DMS79 treated with DMSO at 0.1 percent for 48 hours (cell line): ENCODE measurements at places on chromosomes 3 and 15.
A peak's percentile ranks its signal among the peaks of the same experiment; 100 is the strongest.

DNA sequence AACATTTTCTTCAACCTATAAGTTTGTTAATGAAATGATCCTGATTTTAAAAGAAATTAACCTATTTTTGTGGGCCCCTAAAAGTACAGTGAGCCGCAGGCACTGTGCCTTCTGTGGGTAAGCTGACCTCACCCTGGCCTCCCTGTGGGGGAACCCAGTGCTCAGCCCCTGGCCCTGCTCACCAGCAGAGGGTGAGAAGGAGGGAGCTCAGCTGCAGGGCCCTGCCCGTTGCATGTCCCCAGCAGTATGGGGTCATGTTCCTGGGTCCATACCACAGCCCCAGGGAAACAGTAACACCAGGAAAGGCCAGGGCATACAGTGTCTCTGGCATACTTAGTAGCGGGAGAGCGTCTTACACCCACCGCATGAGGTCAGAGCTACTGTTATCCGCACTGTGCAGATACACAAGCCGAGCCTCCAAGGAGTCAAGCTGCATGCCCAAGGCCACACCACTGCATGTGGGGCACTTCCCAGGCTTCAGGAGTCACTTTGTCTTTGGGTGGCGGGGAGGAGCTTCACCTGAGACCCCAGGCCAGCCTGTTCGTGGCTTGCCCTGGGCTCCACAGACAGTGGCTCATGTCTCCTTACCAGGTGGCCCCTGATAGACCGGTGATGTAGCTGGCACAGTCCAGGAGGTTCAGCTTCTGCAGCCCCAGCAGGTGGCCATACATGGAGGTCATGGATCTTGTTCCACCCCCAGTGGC lies 22.6 kb upstream of the EHD4 start:
- DNase-seq = no peak

DNA sequence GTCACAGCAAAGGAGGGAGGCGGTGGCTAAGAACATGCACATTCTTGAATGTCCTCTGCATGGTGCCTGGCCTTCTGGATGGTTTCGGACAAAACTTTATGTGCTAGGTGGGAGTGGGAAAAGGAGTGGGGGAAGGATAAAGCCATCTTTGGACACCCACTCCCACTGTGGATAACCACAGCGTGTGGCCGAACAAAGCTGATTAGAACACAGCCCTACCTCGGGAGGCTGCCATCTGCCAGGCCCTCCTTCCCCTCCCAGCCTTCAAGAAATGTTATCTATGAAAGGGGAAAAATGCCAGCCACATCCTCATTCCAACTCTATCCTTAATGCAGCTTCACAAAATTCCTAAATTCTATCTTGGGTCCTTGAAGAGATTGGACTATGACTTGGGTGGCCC lies 18.8 kb downstream of the AMOTL2 start:
- DNase-seq = no peak

DNA sequence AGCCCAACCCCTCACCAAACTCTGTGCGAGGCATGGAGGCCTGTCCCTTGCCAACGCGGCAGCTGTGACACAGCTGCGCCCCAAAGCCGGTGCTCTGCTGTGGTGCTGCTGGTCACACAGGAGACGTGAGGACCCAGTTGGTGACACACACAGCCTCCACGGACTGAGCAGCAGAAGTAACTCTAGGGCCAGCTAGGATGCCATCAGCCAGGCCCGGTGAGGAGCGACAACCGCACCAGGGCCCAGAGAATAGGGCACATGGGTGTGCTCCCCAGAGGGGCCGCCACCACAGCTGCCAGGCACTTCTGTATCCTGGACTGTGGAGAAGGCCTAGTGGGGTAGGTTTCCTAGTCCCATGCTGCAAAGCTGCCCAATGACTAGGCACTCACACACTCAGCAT lies 10.7 kb downstream of the ZXDC start:
- DNase-seq = no peak

DNA sequence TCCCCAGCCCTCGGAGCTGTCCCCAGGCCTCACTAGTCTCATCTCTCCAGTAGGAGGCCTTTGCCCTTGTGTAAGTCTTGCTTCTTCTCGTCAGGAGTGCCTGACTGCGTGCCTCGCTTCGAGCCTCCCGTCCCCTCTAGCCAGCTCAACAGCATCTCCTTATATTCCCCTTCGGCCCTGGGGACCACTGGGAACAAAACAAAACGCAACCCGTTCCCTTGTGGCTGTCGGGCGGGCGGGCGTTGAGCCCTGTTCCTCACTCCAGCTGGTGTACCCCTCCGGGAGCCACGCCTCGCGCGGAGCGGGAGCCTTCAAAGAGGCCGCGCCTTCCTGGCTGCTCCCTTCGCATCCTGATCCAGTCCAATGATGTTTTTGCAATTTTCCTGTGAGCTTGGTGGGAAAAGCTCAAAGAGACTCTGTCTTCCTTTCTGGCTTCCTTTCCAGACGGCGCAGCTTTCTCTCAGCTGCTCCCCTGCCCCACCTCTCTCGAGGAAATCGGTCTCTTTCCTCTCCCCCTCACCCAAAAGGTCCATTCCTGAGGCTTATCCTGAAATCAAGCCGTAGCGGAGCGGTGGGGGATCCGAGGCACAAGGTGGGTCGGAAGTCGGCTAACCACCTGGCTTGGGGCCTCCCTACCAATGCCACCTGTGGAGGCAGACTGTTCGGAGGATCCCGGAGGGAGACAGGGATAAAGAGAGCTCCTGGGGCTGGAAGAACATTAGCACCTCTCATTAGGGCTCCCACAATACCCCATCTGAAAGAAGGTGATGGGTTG lies 33.4 kb upstream of the SRP14 start:
- DNase-seq = no peak

DNA sequence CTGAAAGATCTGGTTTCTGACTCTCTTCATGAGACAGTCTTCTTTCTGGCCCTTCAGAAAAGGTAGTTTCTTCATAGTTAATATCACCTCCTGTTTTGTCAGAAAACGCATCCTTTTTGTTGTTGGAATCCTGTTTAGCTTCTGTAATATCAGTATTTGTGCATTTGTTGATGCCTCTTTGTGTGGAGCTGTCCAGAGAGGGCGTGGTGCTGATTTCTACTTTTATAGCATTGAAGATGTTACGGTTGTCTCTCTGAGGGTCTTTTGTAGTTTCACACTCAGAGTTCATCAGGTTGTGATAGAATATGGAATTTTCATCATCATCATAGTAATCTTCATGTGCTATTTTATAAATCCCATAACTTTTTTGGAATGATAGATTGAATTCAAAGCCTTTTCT lies 8.9 kb downstream of the GPR149 start:
- no peak for DNase-seq

- DNase-seq = no peak
These were observed 34.9 kb downstream of the MAGEF1 start for GRCh38 chr3:184676927-184677326.

- no peak for DNase-seq
These were observed 15.7 kb downstream of the SCAANT1 start for GRCh38 chr3:63896332-63897030.

DNA sequence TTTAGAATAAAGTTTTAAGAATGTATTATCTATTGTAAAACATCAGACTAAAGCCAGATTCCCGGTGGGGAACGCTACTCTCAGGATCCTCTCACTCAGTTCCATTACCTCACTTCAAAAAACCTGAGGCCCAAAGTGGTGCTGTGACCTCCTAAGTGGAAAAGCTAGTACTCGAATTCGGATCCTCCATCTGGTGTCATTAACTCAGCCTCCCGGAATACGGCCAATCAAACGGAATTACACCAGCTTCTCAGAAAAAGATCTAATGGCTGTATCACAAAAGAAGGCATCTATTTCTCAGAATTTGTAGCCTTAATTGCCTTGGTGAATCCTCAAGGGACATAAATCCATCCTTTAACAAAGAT lies 627 bp downstream of the ACAD11 start:
- DNase-seq = peak; percentile 61

DNA sequence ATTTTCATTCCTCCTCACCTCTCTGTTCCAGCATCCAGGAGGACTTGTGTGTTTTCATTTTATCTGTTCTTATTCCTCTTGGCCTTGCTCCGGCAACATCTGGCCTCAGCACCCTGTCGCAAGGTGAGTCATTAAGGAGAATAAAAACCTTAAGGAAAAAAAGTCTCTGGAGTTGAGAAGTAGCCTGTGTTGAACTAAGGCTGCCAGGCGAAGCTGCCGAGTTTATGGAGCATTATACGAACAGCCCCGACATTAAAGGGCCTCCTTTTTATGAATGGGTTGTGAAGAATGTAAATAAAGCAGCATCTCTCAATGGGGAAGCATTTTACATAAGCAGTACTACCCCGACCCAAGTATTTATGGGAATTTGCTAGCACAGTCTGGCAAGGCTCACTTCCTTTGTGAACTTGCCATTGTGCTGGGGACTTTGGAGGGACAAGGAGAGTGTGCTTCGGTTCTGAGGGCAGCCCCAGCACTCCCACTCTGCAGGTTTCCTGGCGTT lies 4.7 kb downstream of the BAHD1 start:
- no peak for DNase-seq

- DNase-seq = peak; percentile 42
These were observed 30.9 kb downstream of the CCNL1 start for GRCh38 chr3:157128771-157129681.

GRCh38 chr15:50594311-50594710 lies 47.8 kb upstream of the USP50 start:
- no peak for DNase-seq

- no peak for DNase-seq
These were observed 321.4 kb upstream of the DPH6 start for GRCh38 chr15:35867356-35867755.

- DNase-seq = no peak
These were observed 562.1 kb downstream of the IGSF11 start for GRCh38 chr3:118472586-118472985.

DNA sequence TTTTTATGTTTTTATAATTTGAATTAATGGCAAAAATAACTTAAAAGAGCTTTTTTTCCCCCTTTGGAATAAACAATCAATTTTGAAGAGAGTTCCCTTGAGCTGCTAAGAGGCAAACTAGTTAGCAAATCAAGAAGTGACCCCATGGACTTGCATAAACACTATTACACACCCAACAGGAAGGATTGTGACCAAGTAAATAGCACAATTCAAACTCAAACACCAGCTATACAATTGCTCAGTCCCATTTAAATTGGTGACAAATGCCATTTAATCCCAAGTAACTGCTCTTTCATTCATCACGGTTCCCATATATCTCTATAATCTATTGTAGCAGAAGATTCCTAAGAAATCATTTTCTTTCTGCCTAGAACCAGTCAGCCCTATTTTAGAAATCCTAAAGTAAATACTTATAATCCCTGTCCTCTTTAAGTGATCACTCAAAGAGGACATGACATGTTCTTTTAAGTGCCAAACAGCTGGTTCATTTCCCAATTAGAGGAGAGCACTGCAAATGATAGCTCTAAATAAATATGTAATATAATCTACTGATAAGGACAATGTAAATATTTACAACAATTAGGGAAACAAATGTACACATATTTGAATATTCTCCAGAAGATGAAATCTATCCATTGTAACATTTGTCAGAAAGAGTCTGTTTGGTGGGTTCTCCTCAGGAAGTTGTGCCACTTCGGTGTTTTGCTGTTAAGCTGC lies 137.8 kb upstream of the ADAMTS9 start:
- peak; percentile 9 for DNase-seq

- DNase-seq = no peak
These were observed 39.7 kb upstream of the LRRFIP2 start for GRCh38 chr3:37214076-37214475.

DNA sequence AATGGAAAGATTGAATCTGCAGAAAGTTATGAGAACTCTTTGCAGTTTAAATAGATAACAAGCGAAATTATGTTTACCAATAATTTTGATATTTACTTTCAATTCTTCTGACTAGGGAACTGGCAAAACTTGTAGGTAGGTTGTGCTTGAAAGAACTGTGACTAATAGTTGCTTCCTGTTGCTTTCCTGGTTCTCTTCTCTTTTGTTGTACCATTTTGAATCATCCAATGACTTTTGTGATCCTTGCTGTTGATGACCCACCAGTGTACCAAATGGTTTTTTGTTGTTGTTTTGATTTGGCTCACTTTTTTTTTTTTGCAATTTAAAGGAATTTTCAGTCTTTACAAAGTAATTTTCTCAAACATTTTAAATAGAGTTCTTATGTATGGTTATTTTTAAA lies 64.9 kb upstream of the DCBLD2 start:
- DNase-seq = no peak

DNA sequence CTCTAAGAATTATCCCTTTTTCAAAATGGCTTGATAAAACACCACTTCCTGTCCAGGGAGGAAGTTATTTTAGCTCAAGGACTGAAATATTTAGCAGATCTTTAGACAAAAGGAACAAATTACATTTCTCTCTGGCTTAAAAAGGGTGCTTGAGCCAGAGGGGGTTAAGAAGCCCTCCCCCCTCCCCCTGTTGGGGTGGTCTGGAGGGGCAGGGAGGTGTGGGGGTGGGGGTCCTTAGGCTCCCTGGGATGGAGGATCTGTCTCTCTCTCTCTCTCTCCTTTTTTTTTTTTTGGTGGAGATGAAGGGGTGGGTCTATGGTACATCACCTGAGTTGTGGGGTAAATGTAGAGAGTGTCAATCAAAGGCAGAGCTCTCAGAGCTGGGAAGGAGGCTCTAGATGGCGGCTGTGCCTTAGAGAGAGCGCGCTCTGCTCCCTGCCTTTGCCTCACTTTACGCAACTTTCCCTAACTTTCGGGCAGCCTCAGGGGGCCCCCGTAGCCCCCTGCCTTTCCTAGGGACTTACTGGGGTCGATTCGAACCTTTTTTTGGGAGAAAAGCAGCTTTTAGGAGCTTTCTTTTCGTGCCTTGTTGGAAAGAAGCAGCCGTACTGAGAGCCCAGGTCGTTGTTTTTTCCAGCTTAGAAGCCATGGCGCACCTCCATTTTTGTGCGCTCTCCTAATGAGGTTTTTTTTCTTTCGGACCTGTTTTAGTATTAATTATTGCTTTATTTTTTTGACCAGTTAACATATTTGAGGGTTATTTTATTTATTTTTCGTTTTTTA lies at the start of gene CHD2:
TSS of gene CHD2 (plus strand) at position 377 of the 783 bp plus-strand sequence. CDS start 914 bp downstream, outside the sequence.
- peak; percentile 80 for DNase-seq

- no peak for DNase-seq
These were observed 462.7 kb downstream of the ZBBX start for GRCh38 chr3:166917437-166917836.
